ENCODE measurements at places on chromosomes 1 and 21.

DNA sequence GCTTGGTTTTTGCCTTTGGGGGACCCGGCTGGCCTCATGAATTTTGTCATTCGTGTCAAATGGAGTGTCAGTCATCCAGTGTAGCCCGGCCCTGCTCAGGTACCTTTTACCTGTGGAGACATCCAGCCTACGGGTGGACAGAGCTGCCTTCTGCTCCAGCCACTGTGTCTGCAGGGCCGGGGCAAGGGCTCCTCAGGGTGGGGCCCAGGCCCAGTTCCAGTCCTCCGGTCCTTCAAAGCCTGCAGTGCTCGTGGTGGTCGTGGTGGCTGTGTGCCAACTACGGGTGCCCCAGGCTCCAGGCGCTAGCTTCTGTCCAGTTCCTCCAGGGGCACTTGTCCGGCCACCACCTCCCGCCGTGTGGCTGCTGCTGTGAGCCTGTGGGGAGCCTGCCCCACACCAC, 54.8 kb downstream of the TRIM11 start:
- H3K27me3 ChIP-seq: peaks cover 3% of the 10 kb centered on the region
- peaks cover 1% of the 10 kb centered on the region for H3K36me3 ChIP-seq
- no peaks in the 10 kb centered on the region for H3K4me1 ChIP-seq
- DNase-seq: no peak
- no peak overlapping the region for H3K27ac ChIP-seq

- no peaks in the 10 kb centered on the region for H3K27me3 ChIP-seq
- H3K27ac ChIP-seq: no peak overlapping the region
- no peaks in the 10 kb centered on the region for H3K36me3 ChIP-seq
- DNase-seq: no peak
- H3K4me1 ChIP-seq: no peaks in the 10 kb centered on the region
Measured at GRCh38 chr1:77347646-77348045, 65.8 kb downstream of the AK5 start.

- H3K27ac ChIP-seq: peak overlapping the region; percentile 53
- H3K4me1 ChIP-seq: no peaks in the 10 kb centered on the region
- peaks cover 3% of the 10 kb centered on the region for H3K36me3 ChIP-seq
- no peaks in the 10 kb centered on the region for H3K27me3 ChIP-seq
Measured at GRCh38 chr1:211752317-211752716, 76.9 kb upstream of the NEK2 start.

GRCh38 chr1:59898927-59899326, 27.6 kb downstream of the CYP2J2 start:
- peaks cover 3% of the 10 kb centered on the region for H3K27me3 ChIP-seq
- peaks cover 4% of the 10 kb centered on the region for H3K4me1 ChIP-seq
- DNase-seq: no peak
- no peak overlapping the region for H3K4me3 ChIP-seq
- no peaks in the 10 kb centered on the region for H3K36me3 ChIP-seq

DNA sequence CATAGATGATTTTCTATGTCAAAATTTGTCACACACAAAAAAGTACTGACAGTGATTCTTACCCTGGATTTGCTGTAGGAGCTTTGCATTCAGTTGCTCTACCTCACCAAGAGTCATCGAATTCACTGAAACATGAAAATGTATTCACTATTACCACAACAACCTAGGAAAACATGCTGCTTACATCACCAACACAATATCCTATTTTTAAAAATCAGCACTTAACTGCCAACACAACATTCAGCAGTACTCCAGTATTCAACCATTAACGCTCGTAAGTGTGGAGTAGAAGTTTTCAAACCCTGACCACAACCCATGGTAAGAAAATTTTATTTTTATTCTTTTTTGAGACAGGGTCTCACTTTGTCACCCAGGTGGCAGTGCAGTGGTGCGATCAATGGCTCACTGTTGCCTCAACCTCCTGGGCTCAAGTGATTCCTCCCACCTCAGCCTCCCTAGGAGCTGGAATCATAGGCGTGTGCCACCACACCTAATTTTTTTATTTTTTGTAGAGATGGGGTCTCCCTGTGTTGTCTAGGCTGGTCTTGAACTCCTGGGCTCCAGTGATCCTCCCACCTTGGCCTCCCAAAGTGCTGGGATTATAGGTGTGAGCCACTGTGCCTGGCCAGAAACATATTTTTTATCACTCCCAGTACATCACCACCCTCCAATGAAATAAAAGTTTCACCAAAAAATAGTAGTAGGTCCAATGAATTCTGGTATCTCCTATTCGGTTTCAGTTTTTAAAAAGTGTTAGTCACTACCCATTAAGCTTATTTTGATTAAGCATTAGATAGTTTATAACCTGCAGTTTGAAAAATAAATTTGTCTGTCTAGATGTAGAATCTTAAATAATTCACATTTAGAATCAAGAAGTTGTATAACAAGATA, 23.8 kb downstream of the C21orf91 start:
- peak overlapping the region; percentile 72 for H3K27ac ChIP-seq
- H3K27me3 ChIP-seq: no peaks in the 10 kb centered on the region
- H3K4me1 ChIP-seq: peaks cover 11% of the 10 kb centered on the region
- peak overlapping the region; percentile 24 for H3K4me3 ChIP-seq
- no peak for DNase-seq

GRCh38 chr1:37493336-37494098, 19.1 kb downstream of the ZC3H12A start:
- H3K36me3 ChIP-seq: peaks cover 20% of the 10 kb centered on the region
- H3K27me3 ChIP-seq: no peaks in the 10 kb centered on the region
- H3K4me3 ChIP-seq: no peak overlapping the region
- H3K27ac ChIP-seq: peak overlapping the region; percentile 73
- peaks cover 2% of the 10 kb centered on the region for H3K4me1 ChIP-seq

DNA sequence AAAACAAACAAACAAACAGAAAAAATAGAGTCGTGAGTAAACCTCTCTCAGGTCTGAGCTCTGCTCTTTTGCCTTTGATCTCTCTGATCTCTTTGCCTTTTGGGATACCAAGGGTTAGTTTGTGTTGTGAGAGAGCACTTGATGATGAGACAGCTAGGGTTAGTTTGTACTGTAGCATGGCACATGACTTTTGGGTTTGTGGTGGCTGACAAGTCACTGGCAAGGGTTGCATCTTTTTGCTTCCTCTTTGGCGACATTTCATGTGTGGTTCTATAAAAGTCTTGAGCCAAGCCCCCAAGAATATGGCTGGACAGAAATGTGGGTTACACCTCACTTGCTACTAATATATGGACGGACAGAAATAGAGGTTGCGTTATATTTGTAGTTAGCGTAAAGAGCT, 60.5 kb downstream of the TESK2 start:
- H3K4me3 ChIP-seq: no peak overlapping the region
- DNase-seq: no peak
- H3K27me3 ChIP-seq: no peaks in the 10 kb centered on the region
- H3K4me1 ChIP-seq: peaks cover 22% of the 10 kb centered on the region
- peaks cover 6% of the 10 kb centered on the region for H3K36me3 ChIP-seq
- H3K27ac ChIP-seq: no peak overlapping the region

DNA sequence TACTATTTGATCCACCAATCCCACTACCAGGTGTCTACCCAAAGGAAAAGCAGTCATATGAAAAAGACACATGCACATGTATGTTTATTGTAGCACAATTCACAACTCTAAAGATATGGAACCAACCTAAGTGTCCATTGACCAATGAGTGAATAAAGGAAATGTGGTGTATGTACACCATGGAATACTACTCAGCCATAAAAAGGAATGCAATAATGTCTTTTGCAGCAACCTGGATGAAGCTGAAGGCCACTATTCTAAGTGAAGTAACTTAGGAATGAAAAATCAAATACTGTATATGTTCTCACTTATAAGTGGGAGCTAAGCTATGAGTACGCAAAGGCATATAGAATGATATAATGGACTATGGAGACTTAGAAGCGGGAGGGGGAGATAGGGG, 12.6 kb downstream of the ADIPOR1 start:
- H3K27me3 ChIP-seq: no peaks in the 10 kb centered on the region
- peaks cover 49% of the 10 kb centered on the region for H3K36me3 ChIP-seq
- H3K4me1 ChIP-seq: no peaks in the 10 kb centered on the region
- no peak overlapping the region for H3K4me3 ChIP-seq
- H3K27ac ChIP-seq: no peak overlapping the region

GRCh38 chr1:66476774-66477173, 57.2 kb upstream of the SGIP1 start:
- no peak overlapping the region for H3K27ac ChIP-seq
- no peaks in the 10 kb centered on the region for H3K4me1 ChIP-seq
- DNase-seq: no peak
- H3K4me3 ChIP-seq: no peak overlapping the region
- peaks cover 26% of the 10 kb centered on the region for H3K27me3 ChIP-seq

DNA sequence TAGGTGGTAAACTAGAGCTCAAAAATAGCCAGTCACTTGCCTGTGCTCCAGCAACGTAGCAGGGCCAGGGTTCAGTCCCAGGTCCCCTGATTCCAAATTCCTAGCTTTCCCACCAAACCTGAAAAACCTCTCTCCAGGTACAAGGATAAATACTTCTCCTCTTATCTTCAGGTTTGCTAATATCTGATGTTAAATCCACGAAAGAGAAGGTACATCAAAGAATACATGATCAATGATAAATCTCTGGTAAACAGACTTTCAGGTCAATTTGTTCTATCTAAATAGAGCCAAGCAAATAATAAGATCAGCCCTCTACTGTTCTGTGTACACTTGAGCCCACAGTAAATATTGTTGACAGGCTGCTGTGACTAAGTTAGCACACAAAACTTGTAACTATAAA, 52.1 kb upstream of the AKT3 start:
- DNase-seq: no peak
- H3K27ac ChIP-seq: no peak overlapping the region
- H3K4me3 ChIP-seq: no peak overlapping the region
- no peaks in the 10 kb centered on the region for H3K36me3 ChIP-seq
- peaks cover 1% of the 10 kb centered on the region for H3K27me3 ChIP-seq
- no peaks in the 10 kb centered on the region for H3K4me1 ChIP-seq

- no peak for DNase-seq
- peak overlapping the region; percentile 94 for H3K4me3 ChIP-seq
- H3K4me1 ChIP-seq: peaks cover 40% of the 10 kb centered on the region
- peaks cover 9% of the 10 kb centered on the region for H3K36me3 ChIP-seq
- H3K27me3 ChIP-seq: no peaks in the 10 kb centered on the region
- H3K27ac ChIP-seq: peak overlapping the region; percentile 99
Measured at GRCh38 chr1:113931451-113931851, 2.3 kb downstream of the HIPK1 start.

DNA sequence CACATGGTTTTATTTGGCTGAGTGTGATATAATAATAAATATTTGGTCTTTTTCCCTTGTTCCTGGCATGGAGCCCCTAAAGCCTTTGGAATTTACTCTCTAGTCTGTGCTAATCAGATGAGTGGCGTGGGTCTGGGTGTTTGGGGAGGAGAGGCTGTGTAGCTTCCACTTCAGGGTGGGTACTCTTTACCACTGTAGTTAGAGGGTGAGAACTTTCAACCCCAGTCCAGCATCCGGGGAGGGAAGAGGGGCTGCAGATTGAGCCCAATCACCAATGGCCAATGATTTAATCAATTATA, 20.0 kb downstream of the USP25 start:
- H3K4me3 ChIP-seq: no peak overlapping the region
- H3K36me3 ChIP-seq: peaks cover 6% of the 10 kb centered on the region
- DNase-seq: no peak
- peaks cover 47% of the 10 kb centered on the region for H3K4me1 ChIP-seq
- H3K27me3 ChIP-seq: no peaks in the 10 kb centered on the region
- no peak overlapping the region for H3K27ac ChIP-seq

DNA sequence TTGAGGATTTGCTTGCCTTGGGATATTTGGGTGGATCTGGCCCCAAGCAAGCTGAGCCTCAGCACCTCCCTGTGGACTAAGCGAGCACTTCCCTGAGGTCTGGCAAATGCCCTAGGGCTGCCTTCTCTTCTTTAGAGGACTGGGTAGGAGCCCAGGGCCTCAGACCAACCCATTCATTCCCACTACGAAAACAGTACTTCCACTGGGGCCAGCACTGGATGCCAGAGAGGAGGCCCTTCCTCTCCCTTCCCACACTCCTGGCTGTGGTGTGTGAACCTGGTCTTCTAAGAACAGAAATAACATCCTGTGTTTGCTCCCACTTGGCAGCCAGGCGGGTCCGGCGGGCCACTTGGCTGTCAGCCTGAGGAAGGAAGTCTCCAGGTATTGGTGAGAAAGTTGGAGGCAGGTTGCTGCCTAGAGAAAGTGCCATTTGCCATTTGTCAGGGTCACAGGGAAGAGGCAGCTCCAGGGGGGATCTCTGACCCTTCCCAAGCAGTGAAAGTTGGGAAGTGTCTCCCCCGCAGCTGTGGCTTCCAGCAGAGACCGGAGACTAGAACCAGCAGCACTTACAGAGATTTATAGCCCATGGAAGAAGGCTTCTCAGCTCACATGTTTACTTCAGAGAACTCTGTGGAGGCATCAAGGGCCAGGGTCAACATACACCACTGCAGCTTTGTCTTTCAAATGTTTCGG, 323.5 kb downstream of the SIPA1L2 start:
- H3K36me3 ChIP-seq: no peaks in the 10 kb centered on the region
- no peak overlapping the region for H3K27ac ChIP-seq
- peaks cover 7% of the 10 kb centered on the region for H3K27me3 ChIP-seq
- no peak overlapping the region for H3K4me3 ChIP-seq

DNA sequence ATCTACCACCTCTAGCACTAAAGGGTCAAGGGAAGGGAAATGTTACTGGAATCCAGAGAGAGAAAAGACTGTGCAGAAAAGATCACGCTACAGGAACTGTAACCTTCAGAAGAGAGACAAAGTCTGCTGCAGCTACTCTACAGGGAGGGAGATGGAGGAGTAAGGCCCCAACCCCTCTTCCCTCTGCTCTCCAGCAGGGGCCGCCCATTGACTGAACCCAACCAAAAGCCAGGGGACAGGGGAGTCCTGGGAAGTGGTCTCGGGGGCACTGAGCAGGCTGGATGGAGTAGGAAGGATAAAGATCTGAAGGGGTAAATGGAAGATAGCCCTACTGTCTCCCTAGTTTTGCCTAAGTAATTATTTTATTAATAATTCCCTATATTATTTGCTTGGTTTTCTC, 72.8 kb upstream of the NR5A2 start:
- peaks cover 7% of the 10 kb centered on the region for H3K27me3 ChIP-seq
- no peak overlapping the region for H3K27ac ChIP-seq
- H3K4me1 ChIP-seq: no peaks in the 10 kb centered on the region
- no peak for DNase-seq
- no peak overlapping the region for H3K4me3 ChIP-seq

DNA sequence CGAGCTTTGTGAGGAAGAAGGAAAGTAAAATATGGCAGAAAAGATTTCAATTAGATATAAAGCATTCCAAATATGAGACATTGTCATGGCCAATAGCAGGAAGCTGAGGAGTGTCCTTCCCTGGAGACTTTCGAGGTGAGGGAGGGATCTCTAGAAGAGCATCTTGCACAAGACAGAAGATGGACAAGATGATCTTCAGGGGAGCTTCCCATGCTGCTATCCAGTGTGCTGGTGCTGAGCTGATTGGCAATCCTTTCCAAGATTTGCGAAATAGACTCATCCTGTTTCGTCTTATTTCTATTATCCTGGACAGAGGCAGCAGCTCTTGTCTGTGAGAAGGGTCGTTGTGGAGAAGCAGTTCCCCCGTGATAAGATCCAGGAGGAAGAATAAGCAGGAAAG, 342.0 kb upstream of the CAMK1G start:
- H3K4me1 ChIP-seq: no peaks in the 10 kb centered on the region
- no peaks in the 10 kb centered on the region for H3K27me3 ChIP-seq
- H3K36me3 ChIP-seq: no peaks in the 10 kb centered on the region
- no peak overlapping the region for H3K27ac ChIP-seq
